GM23248 (cell line): ENCODE measurements at places on chromosomes 1 and 21.

DNA sequence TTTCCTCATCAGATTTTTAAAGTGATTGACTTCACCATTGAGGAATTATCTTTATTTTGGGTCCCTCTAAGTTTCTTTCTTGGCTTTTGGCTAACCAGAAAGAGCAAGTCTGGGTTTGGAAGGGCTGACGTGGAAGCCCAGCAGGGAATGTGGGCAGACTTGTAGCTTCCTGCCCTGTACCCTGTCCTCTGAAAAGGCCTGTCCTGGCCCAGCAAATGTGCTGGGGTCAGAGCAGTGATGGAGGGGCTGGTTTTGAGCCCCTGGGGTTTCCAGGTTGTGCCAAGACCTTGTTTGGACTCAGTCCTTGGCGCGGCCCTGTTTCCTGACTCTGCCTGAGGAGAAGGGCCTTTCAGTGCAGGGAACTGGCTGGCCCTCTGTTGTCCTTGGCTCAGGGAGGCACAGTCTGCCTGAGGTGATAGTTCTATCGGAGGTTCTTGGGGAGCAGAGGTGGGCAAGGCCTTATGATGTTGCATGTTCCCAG lies 72.1 kb downstream of the UCK2 start:
- peak; percentile 58 for DNase-seq

DNA sequence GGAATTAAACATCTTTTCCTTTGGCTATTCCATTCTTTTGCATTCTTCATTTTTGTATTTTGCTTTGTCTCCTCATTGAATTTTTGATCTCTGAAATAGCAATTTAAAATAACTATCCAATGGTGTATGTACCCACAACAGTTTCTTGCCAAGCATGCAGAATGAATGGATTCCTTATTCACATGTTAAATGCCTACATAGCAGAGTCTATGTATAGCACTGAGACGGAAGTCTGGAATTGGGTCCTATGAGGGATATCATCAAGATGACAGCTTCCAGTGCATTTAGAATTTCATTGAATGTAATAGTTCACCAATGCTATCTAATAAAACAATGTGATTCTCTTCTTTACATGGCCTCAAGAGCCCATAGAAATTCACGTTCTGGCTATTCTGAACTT lies 97.5 kb downstream of the MRPS6 start:
- DNase-seq, result no peak

DNA sequence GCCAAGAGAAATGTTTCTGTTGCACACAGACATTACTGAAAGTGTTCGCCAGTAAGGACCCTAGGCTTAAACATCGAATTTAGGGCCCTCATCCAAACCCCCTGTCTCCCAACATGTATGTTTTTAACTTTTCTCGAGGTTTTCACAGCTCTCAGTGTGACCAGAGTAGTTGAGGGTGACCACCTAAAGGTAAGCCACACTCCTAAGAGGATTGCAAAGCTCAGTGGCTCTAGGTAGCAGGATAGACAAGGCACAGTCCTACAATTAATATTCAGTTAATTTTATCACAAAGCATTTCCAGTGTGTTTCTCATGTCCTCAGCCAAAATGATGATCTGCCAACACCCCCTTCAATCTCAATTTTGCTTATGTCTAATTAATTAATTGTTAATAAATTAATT lies 695 bp upstream of the ALG14 start:
- peak; percentile 7 for DNase-seq

DNA sequence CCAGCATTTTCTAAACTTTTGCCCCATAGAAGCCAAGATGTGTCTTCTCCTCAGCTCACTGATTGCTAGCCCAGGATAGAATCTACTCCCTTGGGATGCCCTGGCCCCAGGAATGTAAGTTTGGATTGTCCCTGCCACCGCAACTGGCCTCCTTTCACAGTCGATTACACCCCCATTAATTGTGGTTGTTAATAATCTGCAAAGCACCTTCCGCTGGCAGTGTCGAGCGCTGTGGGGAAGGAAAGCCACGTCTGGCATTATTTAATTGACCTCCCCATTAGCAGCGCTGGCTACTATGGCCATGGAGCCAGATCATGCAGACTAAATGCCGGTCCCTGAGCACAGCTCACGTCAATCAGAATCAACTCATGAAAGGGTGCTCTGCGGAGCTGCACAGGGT lies 597.3 kb upstream of the PLXNA2 start:
- DNase-seq, result no peak

- DNase-seq, result no peak
Observed at GRCh38 chr1:914891-915280, 8.8 kb upstream of the SAMD11 start.

GRCh38 chr1:24692351-24692980 lies 49.4 kb downstream of the SRRM1 start:
- peak; percentile 45 for DNase-seq

DNA sequence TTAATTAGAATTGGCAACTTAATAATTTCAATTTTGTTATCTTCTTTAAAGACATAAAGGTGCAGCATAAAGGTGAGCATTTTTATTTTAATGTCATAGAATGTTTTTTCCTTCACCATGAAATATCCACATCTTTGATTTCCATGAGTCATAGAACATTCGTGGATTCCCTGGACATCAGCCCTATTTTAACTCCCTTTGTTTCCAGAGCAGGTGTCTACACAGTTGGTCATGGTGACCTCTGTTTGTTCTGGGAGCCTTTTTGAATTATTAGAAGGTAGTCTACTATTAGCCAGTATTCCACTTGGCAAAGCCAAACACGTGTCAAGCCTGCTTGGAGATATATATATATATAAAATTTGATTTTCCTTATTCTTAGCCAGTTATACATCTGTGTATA lies 572.9 kb downstream of the LTN1 start:
- no peak for DNase-seq

- DNase-seq, result no peak
Observed at GRCh38 chr1:41175546-41175945, 66.6 kb downstream of the SCMH1 start.

GRCh38 chr1:82108843-82109242 lies 308.1 kb downstream of the ADGRL2 start:
- no peak for DNase-seq

DNA sequence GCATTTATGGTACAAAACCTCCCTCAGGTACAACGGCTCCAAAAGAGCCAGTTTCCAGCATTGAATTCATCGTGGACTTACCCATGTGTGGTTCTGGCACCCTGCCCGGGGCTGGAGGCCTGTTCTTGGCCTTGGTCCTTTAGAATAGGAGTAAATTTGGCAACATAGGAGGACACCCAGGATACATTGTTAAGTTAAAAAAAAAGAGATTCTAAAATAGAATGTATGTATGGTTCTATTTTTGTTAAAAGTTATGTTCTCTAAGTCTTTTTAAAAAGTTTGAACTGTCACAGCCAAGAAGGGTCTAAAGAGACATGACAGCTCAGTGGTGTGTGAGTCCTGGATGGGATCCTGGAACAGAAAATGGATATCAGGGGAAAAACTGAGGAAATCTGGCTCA lies 25.9 kb downstream of the EPHX1 start:
- peak; percentile 29 for DNase-seq

- DNase-seq, result peak; percentile 20
Observed at GRCh38 chr1:171495444-171495843, 10.1 kb downstream of the PRRC2C start.

GRCh38 chr21:39105341-39105765 lies 77.9 kb downstream of the PSMG1 start:
- no peak for DNase-seq
